ENCODE measurements at places on chromosomes 3 and 15.

GRCh38 chr3:52175416-52176179 lies 21.4 kb upstream of the POC1A start:
- DNase-seq: no peak

DNA sequence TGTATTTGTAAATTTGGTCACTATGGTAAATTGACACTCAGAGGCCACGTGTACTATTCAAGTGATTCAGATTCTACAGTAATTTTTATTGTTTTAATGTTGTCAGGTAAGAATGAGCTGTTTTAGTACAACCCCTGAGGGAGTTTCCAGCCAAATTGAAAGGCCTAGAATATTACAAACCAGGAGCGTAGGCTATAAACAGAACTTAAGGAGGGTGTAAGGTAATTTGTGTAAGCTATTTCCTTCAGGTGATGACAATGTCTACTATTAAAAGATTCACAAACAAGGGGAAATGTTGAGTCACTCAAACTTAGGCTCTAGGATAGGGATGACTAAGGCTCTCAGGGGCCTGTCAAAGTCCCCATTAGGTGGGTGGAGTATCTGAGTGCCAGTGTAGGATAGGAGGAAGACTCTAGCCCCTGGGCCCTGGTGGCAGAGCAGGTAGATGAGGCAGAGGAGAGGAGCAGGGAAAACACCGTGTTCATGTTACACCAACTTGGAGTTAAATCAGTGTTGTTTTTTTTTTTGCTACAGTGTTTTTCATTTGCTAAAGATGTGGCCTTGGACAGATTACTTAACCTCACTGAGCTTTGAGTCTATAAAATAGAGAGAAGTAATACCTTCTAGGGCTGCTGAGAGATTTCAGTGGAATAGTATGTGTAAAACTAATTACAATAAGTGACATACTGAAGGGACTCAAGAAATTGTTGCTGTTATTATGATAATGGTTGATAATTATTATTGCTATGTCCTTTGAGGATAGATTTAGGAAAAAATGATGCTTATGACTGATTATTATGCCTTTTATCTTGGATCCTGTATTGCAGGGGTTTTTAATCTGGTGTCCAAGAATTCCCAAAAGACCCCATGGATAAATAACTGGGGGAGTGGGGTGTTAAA lies 10.3 kb downstream of the TM4SF1 start:
- no peak for DNase-seq

- DNase-seq: no peak
Measured at GRCh38 chr15:96410175-96411055, 79.9 kb downstream of the NR2F2 start.

GRCh38 chr15:25468611-25469010 lies 29.8 kb upstream of the UBE3A start:
- DNase-seq: no peak

GRCh38 chr3:48762816-48763215 lies 45.8 kb upstream of the IP6K2 start:
- no peak for DNase-seq

DNA sequence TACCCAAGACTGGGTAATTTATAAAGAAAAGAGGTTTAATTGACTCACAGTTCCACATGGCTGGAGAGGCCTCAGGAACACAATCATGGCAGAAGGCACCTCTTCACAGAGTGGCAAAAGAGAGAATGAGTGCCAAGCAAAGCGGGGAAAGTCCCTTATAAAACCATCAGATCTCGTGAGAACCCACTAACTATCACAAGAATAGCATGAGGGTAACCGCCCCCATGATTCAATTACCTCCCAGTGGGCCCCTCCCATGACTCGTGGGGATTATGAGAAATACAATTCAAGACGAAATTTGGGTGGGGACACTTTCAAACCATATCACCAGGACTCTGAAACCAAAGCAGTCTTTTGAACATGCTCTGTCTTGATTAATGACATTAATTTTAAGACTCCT lies 7.0 kb downstream of the RTP3 start:
- no peak for DNase-seq

GRCh38 chr15:32870240-32871033 lies 152.6 kb downstream of the GREM1 start:
- no peak for DNase-seq

GRCh38 chr3:133935843-133936769 lies 40.4 kb upstream of the RAB6B start:
- no peak for DNase-seq

DNA sequence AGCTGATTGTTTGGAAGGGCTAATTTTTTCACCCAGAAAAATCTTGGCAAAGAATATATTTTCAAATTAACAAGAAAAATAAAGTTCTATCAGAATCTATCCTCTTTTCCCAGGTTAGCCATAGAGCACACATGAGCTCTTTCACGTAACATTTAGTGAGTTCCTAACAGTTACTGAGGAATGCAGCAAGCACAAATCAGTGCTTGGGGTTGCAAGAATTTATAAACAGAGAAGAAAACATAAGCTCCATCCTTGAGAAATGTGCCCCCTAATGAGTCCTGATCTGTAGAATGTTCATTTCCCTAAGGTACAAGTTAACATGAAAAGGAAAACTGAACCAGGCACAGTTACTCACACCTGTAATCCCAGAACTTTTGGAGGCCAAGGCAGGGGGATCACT lies 13.9 kb downstream of the EOGT start:
- no peak for DNase-seq

DNA sequence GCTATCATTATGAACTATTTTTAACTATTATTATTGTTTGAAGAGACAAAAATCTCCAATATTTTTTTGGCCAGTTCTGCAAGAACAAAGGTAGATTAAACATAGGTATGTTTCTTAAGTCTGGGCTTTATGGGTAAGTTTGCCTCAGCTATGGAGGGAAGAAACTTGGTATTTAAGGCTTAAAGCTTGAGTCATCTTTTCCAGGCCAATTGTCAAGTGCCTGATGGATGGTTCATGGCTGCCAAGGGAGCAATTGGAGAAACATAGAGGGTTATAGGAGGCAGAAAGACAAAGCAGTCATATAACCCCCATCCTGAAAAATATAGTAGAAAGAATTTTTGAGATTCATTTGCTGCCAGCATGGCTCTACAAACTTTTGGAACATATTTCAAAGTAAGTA lies 7.2 kb upstream of the STAC start:
- DNase-seq: no peak

DNA sequence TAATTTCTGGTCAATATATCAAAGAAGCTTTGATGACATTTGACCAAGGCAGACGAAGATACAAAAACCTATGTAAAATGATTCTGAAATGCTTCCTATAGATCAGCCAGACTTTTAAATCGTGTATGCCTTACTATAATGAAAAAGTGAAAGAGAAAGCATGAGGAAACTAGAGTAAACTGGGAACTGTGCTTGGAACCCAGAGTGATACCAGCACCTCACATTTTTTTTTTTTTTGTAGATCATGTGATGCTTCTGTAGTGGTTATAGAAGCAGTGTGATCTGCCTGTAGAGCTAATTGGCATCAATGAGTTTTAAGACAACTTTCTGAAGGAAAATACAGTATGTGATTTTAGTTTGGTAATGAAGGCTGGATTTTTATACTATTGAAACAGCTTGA lies 150.7 kb downstream of the NLGN1 start:
- no peak for DNase-seq

- DNase-seq: no peak
Measured at GRCh38 chr3:39176025-39176714, 16.2 kb downstream of the XIRP1 start.

- no peak for DNase-seq
Measured at GRCh38 chr3:46674031-46674845, 19.2 kb downstream of the ALS2CL start.

DNA sequence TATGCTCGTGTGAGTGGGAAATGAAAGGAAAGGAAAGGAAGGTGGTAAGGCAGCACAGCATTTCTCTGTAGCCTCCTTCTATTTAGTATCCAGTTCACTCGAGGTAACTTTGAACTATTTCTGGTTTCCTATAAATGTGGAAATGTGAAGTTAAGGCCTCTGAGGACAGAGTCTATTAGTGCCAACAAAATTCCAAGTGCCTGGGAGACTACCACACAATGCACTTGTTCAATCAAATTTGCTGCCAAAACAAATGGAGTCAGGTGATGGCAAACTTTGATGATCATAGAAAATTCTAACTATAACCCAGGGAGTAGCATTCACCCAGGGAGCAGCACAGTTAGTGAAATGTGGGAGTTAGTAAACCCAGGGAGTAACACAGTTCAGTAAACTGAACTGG lies 155.1 kb downstream of the ALCAM start:
- DNase-seq: no peak

- no peak for DNase-seq
Measured at GRCh38 chr3:10926256-10926810, 66.2 kb upstream of the SLC6A1 start.

DNA sequence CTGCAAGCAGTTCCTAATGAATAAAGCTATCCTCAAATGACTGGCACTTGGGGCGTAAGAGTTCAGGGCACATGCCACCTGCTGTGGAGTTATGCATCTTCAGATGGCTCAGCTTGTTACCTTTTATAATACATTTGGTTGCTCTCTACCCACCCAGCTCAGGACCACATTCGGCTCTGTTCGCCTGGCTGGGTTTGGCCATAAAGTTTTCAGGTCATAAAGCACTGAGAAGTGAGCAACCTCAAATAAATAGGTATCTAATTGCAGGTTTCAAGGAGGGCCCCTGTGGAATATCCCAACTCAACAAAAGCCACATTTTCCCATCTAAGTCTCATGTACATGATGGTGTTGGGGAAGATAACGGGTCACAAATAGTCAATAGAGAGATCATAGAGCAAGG lies 727.3 kb downstream of the GRM7 start:
- no peak for DNase-seq

DNA sequence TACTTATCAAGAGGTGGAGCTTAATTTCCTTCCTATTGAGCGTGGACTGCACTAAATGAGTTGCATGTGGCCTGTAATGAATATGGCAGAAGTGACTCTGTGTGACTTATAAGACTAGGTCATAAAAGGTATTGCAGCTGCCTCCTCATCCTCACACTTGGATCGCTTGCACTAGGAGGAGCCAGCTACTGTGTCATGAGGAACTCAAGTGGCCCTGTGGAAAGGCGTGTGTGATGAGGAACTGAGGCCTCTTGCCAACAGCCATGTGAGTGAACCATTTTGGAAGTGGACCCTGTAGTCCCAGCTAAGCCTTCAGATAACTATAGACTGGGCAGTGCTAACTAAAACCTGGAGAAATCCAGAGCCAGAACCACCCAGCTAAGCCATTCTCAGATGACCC lies 7.1 kb upstream of the SLC30A4 start:
- DNase-seq: no peak

GRCh38 chr3:48399387-48400172 lies 27.6 kb downstream of the FBXW12 start:
- DNase-seq: no peak

DNA sequence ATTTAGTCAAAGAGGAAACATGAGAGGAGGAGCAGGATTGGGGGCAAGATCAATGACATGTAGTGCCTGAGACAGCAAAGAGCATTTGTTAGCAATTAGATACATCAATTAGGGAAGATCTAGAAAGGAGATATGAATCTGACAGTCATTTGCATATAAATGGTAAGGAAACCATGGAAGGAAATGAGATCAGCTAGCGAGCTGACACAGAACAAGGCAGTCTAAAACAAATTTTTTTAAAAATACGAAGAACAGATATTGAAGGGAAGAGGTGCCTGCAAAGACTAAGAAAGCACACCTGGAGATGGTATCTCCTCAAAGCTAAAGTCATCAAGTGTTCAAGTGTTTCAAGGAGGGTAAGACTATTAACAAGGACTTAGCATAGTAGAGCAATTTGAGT lies 4.6 kb downstream of the EPM2AIP1 start:
- DNase-seq: no peak

GRCh38 chr15:57411945-57412768 lies 35.9 kb downstream of the CGNL1 start:
- DNase-seq: no peak

GRCh38 chr15:71648095-71648494 lies 162.3 kb upstream of the NR2E3 start:
- DNase-seq: no peak

- no peak for DNase-seq
Measured at GRCh38 chr3:176935194-176935888, 261.9 kb downstream of the TBL1XR1 start.

DNA sequence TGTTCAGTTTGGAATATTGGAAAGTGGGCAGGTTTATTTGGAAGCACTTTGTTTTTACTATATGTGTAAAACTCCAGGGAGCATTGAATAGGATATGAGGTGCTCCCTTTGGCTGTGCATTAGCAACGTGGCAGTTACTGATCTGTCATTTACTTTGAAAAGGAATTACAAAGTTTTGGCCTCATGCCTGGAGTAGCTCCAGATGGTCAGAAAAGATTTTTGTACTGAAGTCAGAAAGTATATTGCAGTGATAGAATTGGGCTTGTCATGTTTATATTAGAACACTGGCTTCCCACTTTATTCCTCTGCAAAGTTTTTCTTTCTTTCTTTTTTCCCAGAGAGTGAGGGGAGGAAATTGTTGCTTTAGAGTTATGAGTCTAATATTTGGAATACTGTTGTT lies 26.1 kb downstream of the FNDC3B start:
- no peak for DNase-seq

DNA sequence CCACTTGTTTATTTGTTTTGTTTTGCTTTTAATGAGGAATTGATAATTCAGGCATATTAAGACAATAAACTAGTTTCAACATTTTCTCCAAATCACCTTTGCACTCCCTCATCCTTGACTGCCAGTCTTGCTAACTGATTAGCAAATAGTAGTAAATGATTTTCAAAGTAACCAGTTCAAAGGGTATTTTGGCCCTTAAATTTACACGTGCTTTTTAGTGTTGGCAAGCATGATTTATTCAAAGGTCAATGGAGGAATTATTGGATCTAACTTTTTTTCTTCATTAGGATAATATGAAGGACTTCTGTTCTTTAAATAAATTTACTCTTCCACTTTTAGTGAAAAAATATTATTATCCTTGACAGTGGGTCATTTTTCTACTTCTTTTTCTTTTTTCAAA lies 53.8 kb downstream of the BCHE start:
- DNase-seq: no peak

- no peak for DNase-seq
Measured at GRCh38 chr3:62329971-62330370, 43.4 kb downstream of the FEZF2 start.

GRCh38 chr3:44554626-44555592 lies at the start of gene ZKSCAN7:
Gene ZKSCAN7 (plus strand): TSS chr3:44555193. CDS start chr3:44557048, 1,855 bp downstream.
- no peak for DNase-seq

DNA sequence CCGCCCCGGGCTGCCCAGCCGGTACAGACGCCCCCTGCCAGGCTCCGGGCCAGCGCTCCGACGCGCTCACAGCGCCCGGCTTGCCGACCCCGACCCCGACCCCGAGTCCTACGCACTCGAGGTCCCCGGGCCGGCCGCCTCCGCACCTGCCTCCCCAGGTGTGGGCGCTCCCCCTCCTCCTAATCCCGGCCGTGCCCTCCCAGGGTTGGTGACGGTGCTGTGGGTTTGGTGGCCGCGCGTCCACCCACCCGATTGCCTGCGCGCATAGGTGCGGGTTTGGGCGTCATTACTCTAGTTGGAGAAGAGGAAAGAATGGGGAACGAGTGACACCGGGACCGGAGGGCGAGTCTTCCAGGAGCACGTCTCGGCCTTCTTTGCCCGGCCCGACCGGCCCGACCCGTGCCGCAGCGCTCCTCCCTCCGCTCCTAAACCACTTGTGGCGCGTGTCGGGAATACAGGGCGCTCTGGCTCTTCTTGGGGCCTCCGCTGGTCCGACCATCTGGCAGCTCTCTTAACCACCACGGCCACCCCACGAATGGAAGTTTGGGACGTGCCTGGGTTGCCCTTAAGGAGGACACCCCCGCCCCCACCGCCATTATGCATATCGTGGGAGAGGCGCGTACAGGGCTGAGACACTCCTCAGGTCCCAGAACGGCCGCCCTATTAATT lies 810 bp upstream of the THRB start:
- no peak for DNase-seq

GRCh38 chr3:139332092-139332491 lies 11.7 kb upstream of the MRPS22 start:
- DNase-seq: no peak

- no peak for DNase-seq
Measured at GRCh38 chr3:70982700-70983140, 600.8 kb downstream of the FOXP1 start.

Data from GDM1 (cell line).